ENCODE measurements at places on chromosomes 6 and 20.
A peak's percentile ranks its signal among the peaks of the same experiment; 100 is the strongest.

- DNase-seq: no peak
These were observed 68.1 kb downstream of the HFE start for GRCh38 chr6:26155061-26155930.

- DNase-seq: no peak
These were observed 112.7 kb upstream of the CD93 start for GRCh38 chr20:23198815-23199214.

DNA sequence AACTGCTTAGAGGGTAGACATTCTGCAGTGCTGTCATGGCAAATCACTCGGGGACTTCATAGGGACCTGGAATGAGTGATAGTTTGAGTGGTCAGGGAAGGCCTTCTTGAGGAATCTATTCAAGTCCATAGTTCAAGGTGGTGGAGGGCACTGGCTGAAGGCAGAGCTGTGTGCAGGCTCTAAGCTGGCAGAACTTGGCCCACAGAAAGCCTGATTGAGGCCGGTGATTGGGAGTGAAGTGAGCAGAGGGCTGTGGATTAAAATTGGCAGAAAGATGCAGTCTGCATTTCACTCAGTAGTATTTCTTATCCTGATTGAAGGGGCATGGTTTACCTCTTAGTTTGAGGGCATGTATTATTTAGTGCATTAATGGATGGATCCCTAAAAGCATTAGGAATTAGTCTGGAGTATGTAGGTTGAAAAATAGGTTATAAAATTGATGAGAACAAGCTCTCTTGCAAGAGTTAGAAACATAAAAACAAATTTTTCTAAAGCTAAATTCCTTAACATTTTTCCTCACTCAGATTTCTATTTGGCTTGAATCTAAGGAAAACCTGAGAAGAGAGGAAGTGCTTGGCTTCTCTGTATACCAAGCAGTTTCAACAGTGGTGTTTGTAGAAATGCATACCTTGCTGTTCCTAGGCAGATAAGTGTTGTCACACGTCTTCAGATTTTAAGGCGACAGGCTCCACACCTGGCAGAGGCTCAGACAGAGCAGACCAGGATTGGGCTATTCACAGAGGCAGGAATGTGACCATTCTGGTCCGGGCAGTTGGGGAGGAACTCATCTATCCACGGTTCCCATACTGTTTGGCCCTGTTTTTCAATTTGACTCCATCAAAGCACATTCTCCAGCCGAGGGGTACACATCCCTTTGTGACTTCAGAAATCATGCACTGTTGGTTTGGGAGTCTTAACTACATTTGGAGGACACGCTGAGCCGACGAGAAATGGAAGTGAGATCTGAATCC is 45.2 kb downstream of the UTRN start:
- DNase-seq: no peak

DNA sequence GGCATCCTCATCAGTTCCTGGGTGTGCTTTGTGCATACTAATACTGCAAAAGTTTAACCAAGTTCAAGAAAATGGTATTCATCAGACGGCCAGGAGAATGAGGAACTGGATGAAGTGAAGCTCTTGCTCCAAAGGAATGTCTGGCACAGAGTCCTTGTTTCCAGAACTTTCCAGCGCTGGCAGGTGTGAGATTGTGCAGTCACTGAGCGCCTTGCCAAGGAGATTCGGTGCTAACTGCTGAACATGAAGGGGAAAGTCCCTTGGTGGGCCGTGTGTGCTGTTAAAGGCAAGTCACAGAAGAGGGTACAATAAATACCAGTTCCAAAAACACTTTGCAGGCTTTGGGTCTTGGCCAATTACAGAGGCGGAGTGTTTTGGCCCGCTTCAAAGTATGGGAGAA is 262.3 kb upstream of the SOX4 start:
- no peak for DNase-seq

GRCh38 chr6:112480553-112480952 is 133.4 kb downstream of the RFPL4B start:
- DNase-seq: no peak

- DNase-seq: no peak
These were observed 22.4 kb upstream of the TMEM217 start for GRCh38 chr6:37280162-37280887.

DNA sequence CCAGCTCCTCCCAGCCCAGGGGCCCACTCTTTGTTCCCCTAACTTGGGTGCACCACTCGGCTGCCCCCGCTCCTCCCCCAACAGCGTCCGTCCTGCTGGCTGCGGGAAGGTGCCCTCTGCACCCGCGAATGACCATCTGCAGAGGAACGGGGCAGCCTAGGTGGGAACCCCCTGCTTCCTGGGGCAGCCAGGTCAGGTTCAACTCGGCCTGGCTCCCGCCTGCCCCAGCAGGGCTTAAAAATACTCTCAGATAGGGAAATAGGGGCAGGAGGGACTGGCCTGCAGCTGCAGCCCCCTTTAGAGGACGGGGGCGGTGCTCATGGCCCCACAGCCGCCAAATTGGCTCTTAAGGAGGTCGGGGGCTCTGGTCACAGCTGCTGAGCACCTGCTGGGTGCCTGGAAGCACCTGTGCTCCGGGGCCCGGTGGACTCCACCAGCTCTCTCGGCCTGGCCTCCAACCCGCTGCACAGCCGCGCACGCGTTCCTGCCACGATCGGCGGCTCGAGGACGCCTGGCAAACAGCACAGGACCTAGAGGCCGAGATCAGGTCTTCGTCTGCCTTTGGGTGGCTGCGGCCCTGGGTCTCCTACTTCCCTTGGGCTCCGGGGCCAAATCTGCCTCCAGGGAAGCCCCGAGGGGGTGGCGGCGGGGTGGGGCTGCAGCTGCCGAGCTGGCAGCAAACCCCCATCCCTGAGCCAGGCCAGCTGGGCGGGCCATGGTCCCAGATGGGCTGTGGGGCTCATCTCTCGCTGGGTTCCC is 700 bp upstream of the LAMA5 start:
- no peak for DNase-seq

DNA sequence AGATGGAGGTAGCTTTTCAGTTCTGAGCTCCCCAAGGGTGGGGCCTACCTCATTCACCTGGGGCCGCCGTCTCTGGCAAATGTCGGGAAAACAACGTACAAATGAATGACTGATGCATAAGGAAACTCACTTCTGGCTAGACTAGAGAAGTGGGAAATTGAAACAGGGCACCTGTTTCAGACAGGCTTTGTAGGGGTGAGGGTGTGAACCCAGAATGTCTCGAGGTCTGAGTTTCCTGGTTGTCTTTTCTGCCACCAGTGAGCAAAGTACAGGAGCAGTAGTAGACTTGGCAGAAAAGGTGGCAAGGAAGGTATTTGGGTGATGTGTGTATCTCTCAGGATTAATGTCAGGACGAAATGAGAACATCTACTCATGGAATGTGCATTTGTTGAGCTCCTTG is 308.5 kb downstream of the CLIC5 start:
- no peak for DNase-seq

GRCh38 chr20:10511170-10511508 is 76.0 kb downstream of the SLX4IP start:
- DNase-seq: no peak

- no peak for DNase-seq
These were observed 156.9 kb downstream of the KHDRBS2 start for GRCh38 chr6:62129127-62129526.

DNA sequence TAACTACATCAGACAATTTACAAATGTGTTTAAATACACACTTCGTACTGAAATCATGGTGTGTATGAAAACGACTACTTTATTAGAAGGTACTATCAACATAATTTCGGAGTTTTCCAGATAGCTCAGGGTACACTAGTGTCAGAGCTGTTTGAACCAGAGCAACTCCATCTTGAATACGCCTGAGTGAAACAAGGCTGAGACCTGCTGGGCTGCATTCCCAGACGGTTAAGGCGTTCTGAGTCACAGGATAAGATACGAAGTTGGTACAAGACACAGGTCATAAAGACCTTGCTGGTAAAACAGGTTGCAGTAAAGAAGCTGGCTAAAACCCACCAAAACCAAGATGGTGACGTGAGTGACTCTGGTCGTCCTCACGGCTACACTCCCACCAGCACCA is 167.6 kb downstream of the THBS2 start:
- DNase-seq: no peak

DNA sequence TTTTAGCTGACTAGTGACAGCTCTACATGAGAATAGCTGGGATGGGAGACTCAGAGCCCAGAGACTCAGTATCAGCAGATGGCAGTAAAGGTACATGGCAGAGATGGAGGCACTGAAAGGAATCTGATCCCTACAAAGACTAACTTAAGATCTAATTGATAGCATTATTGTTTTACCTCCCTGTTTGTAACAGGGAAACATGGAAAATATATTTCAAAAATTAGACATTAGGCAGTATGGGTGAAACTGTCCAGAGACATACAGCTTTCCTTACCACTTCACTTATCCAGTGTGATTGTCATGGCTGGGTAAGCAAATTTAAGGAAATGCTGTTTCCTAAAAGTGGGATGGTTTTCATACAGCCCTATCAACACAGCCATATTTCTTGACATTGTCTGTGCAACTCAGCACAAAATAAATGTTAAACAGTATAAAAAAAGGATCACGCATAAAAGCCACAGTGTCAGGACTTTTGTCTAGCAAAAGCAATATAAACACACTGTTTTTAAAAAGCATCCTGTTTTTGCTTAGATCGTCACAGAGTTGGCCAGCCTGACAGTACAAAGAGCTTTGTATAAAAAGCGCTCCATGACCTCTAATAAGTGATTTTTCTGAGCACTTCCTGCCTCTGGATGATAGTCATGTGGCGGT is 376.9 kb downstream of the PHF3 start:
- peak; percentile 74 for DNase-seq

DNA sequence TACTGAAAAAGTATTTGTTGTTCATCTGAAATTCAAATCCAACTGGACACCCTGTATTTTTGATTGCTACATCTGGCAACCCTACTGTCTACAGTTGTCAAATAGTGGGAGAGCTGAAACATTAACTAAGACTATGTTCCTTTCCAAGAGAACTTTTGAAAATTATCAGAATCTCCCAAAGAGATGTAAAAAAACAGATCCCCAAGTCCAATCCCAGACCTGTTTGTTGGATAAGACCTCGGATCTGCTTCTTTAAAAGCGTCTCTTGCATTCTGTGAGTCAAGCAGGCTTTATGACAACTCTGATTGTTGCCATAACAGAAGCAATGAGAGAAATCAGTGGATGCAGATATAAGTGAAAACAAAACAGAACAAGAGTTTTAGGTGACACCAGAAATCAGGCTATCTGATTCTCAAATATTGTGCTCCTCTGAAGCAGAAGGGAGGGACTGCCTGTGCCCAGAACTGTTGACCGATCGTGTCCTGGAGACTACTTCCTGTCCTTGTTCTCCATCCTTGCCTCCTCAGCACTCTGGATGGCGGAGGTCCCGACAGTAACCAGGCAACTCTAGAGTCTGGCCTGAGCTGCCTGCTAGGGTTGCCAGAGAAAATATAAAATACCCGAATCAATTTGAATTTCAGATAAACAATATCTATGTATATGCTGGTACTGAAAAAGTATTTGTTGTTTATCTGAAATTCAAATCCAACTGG is 853.8 kb downstream of the MAFB start:
- DNase-seq: no peak

DNA sequence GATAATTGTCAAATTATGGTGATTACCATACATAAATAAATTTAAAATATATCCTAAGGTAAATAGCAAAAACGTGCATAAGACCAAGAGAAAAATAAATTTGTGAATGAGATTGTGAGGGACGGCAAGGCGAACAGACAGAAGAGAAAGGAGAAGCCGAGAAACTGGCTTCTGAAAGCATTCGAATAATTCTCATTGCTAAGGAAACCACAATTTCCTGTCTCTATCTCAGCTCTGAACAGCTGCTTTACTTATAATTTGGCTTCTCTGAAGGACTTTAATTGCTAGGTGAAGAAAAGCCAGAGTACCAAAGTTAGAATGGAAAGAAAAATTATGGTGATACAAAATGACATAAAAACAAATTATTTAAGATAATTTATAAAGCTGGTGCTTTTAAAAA is 79.0 kb upstream of the RGS17 start:
- no peak for DNase-seq

- peak; percentile 19 for DNase-seq
These were observed 49.3 kb downstream of the EZR start for GRCh38 chr6:158769771-158770432.

GRCh38 chr6:74568861-74569260 is 637.0 kb downstream of the COL12A1 start:
- no peak for DNase-seq

- DNase-seq: no peak
These were observed 709 bp upstream of the ZNF76 start for GRCh38 chr6:35258858-35259193.

GRCh38 chr6:150229436-150230163 is 86.8 kb downstream of the PPP1R14C start:
- no peak for DNase-seq

- DNase-seq: peak; percentile 26
These were observed 1.1 kb upstream of the CD109 start for GRCh38 chr6:73694711-73695411.

DNA sequence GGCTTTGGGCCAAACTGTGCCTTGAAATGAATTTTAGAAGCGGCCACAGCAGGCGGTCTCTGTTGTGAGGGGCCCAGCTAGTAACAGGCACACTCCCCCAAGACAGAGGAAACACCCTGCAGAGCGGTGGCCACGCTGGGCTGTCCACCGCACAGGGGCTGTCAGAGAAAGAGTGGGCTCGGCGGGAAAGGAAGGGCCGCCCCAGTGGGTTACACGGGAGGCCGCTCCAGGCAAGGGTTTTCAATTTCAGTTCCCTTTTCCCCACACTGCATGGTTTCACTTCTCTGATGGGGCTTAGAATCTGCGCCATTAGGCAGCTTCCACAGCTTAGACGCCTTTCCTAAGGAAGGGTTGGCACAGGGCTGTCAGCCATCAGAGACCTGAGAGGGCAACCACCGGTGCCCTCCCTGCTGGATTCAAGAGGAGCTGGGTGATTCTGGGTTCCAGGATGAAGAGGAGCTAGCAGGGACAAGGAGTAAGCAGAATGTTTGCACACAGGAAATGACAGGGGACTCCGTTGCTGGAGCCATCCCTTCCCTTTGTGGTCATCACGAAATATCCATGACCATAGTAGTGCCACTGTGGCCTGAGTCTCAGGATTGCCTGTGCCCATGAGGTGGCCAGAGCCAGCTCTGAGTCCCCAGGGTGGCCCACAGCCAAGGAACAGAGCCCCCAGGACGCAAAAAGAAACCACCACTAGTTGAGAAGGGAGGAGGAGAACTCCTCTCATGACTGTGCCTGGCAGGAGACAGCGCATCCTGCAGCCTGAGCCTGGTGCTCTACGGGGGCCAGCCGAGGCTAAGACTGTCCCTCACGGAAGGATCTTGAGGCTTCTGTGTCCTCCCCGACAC is 282.7 kb downstream of the NRN1 start:
- DNase-seq: peak; percentile 28

DNA sequence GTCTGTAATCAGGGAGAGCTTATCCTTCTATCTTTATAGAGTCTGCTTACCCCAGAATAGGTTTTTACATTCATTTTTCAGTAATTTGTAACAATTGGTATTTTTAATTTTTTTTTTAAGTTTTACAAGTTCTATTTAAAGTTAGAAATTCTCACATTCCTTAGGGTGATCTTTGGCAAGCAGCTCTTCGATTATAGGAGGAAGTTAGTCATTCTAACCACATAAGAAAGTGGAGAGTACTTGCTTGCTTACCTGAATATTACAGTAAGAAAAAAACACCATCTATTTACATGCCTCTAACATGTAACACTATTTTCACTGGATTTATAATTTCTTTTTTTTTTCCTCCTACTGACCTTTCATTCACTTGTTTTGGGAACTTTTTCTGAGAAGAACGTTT is 6.7 kb downstream of the TSHZ2 start:
- DNase-seq: no peak
